ENCODE measurements at places on chromosomes 12 and 14. TPM values are rescaled to one million over a fixed set of nuclear protein-coding genes. Genes with fewer than 3 reads are reported as not detected.

DNA sequence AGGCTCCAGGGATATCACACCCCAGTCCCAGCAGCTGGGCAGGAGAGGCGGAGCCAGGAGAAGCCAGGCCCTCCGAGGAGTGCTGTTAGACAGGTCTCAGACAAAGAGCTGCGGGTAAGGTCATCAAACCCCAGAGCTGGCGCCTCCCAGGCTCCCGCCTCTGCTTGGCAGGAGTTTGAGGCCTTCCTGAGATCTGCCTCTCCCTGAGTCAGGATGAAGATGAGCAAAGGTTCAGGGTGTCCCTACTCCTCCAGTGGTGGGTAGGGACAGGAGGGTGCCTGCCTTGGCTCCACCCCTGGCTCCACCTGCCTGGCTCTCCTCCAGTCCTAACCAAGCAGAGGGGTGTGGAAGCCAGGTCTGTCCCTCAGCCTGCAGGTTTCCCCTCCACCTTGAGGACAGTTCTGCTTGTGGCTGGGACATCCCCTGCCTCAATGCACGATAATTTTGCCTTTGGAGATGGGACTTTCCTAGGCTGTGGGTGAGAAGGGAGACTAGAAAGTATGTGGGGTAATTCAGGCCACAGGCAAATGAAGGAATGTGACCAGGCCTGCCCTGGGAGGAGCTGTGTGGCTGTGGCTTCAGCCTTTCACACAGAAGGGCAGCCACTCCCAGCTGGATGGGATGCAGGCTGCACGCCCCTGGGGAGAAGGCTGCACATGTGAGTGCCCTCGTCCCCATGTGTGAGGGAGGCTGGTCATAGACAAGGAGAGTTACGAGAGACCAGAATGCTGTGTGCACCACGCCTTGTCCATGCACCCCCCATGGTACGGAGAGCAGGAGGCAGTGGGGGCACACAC is 2.2 kb downstream of the PLEKHG6 start:
- DNase-seq, result no peak

DNA sequence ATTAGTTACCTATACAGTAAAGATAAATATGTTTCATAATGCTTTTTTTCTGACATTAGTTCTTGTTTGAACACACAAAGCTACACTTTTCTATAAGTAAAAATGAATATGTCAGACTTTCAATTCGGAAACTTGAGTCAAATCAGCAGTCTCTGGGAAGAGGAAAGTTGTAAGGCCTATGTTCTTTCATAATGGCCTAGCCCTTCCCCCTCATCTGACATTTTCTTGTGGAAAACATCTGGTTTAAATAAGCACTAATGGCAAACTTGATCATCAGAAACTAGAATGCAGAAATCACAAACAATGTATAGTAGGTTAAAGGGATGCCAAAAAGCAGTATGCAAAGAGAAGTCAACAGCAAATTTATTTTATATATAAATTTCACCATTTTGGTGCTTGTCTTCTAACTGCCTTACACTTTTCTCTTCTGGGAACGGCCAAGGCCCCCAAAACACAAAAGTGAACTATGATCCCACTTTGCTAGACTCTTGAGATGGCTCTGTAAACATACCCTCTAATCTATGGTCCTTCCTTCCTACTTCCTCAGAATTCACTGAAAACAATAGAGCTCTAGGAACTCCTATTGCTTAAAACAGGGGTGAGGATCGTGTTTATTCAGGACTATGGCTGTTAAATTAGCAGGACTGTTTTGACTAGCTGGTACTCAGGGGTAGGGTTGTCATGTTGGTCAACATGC is 444.1 kb downstream of the RAD51B start:
- DNase-seq, result no peak

GRCh38 chr14:30573226-30573814 is 14.4 kb downstream of the G2E3 start:
- no peak for DNase-seq

The OTOGL gene
- 0.12 TPM for polyA plus RNA-seq

- no peak for DNase-seq
These were observed 48.2 kb downstream of the CRACR2A start for GRCh38 chr12:3704512-3705353.

DNA sequence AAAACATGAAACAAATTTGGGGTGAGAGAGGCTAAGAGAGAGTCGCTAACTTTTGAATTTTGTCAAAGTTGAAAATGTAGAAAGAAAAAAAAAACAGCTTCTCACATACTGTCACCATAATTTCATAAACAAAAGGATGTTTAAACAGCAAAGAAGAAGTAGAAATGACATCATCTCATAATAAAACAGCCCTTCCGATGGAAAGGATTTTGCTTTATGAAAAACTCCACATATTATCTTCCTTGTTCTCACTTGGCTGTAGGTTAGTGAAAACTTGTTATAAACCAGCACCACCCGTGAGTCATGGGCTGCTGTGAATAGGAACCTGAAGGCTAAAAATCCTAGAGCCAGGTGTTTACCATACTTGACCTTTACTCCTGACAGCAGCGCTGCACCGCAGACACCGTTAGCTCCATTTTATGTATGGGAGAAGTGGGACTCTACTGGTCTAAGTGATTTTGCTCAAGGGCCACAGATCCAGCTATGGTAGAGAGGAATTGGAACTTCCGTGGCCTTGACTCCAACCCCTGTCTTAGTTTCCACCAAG is 63.0 kb upstream of the VRK1 start:
- DNase-seq, result no peak

The EIF2S3B gene
- polyA plus RNA-seq, result 3.1 TPM

GRCh38 chr12:97630356-97630755 is 167.8 kb downstream of the RMST start:
- DNase-seq, result no peak

DNA sequence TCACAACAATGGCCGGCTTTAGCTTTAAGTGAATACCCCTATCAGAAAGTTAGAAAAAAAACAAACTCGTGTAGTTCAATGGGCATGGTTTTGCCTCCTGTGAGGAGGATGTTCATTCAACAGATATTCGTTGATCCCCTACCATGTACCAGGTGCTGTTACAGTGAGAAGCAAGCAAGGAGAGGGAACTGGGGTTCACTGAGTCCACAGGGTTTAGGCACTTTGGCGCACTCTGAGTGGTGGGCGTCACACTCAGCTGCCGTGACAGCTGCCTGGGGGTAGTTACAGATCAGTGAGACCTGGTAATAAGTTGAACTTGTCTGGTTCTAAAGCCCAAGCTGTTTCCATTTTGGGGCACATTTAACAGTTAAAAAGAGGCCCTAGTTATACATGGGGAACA is 74.2 kb downstream of the PAPOLA start:
- no peak for DNase-seq

The DCAF4 gene
- 26.3 TPM for polyA plus RNA-seq

The ENDOU gene
- not detected for polyA plus RNA-seq

DNA sequence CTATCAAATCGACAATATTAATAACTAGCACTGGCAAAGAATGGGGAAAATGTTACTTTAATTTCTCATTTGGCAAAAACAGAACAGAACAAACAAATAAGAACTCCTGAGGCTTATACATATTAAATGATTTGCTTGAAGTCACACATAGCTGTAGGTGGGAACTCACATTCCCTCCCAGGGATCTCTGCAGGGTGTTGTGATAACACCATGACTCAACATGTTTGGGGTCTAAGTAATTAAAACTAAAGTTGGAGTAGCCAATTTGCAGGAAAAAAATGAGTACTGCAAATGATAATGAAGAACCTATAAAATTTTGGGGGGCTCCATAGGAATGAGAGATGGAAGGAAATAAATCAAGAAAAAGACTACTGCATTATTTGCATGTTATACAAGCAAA is 27.5 kb downstream of the UNC79 start:
- no peak for DNase-seq

- DNase-seq, result no peak
These were observed 29.9 kb downstream of the ZBTB42 start for GRCh38 chr14:104830781-104831180.

DNA sequence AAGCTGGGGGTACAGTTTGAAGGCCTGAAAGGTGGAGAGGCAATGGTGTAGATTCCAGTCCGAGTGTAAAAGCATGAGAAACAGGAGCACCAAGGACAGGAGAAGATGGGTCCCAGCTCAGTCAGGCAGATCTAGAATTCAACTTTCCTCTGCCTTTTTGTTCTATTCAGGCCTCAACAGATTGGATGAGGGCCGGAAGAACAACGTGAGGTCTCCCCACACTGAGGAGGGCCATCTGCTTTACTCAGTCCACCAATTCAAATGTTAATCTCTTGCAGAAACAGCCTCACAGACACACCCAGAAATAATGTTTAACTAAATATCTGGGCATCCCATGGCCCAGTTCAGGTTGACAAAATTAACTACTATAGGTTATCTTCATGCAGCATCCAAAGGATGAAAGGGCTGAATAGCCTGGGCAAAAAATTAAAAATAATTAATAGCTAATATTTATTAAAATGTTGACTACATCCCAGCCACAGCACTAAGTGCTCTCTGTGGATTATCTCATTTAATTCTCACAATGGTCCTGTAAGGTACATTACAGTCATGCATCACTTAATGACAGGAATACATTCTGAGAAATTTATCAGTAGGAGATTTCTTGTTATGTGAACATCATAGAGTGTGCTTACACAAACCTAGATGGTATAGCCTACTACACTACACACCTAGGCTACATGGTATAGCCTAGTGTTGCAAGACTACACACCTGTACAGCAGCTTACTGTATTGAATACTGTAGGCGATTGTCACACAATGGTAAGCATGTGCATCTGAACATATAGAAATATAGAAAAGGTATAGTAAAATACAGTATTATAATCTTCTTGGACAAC is 22.5 kb downstream of the BTG1 start:
- no peak for DNase-seq

GRCh38 chr12:14576896-14577295 is 9.2 kb upstream of the PLBD1 start:
- DNase-seq, result no peak

- no peak for DNase-seq
These were observed 1.5 kb downstream of the CAND1 start for GRCh38 chr12:67270622-67271021.

DNA sequence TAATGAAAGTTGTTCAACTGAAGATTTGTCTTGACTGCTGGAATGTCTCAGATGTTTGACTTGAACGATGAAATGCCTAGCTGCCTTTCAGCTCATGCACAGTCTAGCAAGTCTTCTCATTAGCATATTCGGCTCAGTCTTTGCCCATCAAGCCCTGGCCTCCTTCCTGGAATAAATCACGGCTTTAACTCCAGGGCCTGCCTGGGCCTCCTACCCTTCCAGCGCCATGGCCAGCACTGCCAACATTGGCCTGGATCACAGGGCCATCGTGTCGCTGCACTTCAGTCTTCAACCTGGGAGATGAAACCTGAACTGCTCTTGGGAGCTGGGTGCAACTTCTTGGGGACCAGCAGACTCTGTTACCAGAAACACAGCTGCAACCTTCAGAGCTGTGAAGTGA is 126.7 kb upstream of the TMEM260 start:
- no peak for DNase-seq

DNA sequence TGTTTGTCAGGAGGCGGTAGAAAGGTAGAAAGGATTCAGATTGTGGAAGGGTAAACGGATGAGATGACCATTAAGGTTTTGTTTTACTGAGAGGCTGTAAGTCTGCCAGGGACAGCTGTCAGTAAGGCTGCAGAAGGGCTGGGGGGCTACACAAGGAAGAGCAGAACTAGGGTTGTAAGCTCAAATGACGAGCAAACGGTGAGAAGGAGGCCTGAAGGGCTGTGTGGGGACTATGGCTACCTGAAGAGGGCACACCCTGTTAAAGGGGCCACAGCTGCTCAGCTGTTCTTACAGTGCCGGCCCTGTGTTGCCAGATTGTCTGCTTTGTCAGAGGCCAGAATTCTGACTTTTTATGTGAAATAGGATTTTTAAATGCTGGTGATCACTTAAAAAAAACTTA is 19.1 kb downstream of the VASH1 start:
- no peak for DNase-seq

GRCh38 chr14:38419579-38419978 is 163.7 kb upstream of the CLEC14A start:
- no peak for DNase-seq

The CARMIL3 gene
- polyA plus RNA-seq, result 7.8 TPM

DNA sequence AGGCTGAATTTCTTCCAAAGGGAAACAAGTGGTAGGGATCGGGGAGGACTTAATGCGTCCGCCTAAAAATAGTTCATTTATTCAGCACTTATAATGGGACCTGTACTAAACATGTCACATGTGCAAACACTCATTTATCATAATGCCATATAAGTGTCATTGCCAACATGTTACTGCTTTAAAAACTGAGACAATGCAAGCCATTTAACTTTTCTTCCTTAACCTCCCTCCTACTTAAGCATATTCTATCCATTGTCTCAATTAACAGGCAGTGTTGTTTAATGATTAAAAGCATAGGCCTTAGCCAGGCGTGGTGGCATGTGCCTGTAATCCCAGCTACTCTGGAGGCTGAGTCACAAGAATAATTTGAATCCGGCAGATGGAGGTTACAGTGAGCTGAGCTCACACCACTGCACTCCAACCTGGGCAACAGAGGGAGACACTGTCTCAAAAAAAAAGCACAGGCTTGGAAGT is 13.5 kb upstream of the SCFD1 start:
- DNase-seq, result no peak

GRCh38 chr14:99363051-99363450 is 91.1 kb upstream of the BCL11B start:
- no peak for DNase-seq

GRCh38 chr14:96752125-96752524 is 45.1 kb upstream of the VRK1 start:
- no peak for DNase-seq

- no peak for DNase-seq
These were observed 103.4 kb downstream of the SLC2A13 start for GRCh38 chr12:40002178-40003169.

GRCh38 chr14:36295642-36296627 is 24.5 kb downstream of the MBIP start:
- no peak for DNase-seq

DNA sequence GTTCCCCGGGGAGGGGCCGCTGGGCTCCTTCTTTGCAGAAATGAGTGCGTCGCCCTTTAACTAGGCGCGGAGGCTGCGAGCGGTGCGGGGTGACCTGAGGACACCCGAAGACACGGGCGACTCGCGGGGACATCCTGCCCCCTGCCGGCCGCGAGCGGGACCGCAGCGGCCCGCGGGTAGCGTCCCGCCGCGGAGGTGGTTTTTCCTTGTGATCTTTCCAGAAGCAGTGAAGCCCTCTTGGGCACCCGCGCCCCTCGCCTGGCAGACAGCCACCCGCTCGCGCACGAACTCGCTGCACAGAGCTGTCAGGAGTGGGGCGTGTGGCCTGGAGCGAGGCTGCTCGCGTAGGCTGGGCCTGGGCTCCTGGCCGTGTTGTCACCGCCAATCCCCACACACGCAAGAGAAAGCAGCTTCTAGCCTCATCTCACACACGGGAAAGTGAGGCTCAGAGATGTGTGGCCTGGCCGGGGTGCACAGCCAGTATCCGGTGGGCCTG is 67.2 kb downstream of the DIO3 start:
- DNase-seq, result peak; percentile 54

GRCh38 chr12:49126852-49127763 is 4.1 kb downstream of the TUBA1B start:
- no peak for DNase-seq

- DNase-seq, result no peak
These were observed 40.4 kb upstream of the NCOR2 start for GRCh38 chr12:124607681-124608425.

DNA sequence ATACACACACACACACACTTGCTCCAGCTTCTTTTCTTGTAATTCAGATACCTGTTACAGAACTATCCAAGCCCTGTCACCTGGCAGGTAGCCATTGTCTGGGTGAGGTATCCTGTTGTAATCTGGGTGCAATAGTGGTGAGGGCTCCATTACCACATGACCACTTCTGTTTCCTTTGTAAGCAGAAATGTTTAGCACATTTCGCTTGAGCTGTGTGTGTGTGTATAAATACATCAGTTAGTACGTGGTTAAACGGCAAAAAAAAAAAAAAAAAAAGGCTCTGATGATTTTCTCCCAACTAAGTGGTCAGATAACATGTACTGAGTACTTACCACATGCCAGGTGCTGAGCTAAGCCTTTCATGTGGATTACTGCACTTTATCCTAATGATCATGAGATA is 129.3 kb upstream of the SSTR1 start:
- DNase-seq, result no peak
